ENCODE measurements at places on chromosomes 11 and 22.

GRCh38 chr11:128814856-128815705, 52.0 kb downstream of the KCNJ1 start:
- peak; percentile 88 for DNase-seq

DNA sequence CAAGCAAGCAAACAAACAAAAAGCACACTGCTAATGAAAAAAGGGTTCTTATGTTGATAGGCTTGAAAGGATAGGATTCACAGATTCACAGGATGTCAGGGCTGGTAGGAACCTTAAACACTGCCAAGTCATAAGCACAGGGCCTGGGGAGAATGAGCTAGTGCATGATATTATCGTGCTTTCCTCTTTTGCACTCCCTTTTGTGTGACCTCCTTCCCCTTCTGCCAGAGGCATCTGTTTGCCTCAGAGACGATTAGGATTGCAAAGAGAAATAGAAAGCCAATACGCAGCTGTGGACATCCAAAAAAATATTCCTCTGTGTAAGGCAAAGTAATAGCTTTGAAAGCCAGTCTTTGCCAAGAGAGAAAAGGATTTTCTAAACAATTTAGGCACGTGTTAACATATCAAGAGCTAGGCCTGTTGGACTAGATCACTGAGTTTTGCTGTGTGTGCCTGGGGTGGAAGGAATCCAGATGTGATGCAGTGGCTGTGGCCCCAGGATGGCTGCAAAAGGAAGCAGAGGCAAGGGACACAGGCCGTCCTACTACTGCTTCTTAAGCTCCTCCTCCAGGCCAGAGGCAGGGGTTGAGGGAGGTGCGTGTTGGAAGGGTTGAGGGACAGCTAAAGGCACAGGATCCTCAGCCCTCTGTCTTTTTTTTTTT, 30.6 kb downstream of the MCHR1 start:
- DNase-seq = no peak

DNA sequence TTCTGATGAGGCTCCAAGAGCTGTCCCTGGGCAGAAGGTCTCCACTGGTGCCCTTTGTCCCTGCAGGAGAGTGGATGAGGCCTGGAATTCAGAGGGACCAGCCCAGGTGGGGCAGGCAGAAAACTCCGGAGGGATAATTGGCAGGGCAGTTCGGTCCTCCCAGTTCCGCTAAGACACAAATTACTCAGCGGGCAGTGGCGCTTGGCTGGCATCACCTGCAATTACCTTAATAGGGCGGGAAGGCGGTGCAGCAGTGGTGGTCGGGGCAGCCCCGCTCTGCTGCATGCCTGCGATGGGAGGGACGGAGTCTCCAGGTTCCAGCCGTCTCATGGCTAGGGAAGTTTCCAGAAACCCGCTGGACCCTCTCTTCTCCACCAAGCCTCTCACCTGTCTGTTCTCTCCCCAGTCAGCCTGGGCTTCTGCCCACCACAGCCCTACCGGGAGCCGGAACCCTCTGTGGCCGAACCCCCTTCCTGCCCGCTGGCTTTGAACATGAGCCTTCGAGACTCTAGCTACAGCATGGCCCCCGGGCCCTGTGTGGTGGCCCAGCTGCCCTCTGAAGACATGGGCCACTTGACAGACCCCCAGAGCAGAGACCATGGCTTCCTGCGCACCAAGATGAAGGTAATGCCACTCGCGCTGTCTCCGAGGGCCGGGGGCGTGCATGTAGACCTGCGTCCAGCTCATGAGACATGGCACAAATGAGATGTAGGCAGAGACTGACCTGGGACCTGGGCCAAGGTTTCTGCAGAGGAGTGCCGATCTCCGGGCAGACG, 7.0 kb downstream of the OVOL1 start:
- peak; percentile 41 for DNase-seq

DNA sequence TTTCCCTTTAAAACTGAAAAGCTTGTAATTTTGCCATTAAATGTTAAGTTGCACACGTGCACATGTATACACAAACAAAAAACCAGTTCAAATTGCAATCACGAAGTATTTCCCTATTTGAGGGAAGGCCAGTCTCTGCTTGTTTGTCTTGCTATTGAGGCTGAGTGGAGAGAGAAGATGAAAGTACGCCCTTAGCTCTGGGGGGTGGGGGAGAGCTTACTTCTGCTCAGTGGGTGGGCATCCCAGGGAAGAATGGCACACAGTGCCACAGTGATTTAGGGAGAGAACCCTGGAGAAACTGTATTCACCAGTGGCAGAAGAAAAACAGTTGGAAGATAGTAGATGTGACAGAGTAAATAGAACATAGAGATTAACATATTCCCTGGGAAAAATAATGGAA, 8.7 kb downstream of the YAP1 start:
- DNase-seq = no peak

DNA sequence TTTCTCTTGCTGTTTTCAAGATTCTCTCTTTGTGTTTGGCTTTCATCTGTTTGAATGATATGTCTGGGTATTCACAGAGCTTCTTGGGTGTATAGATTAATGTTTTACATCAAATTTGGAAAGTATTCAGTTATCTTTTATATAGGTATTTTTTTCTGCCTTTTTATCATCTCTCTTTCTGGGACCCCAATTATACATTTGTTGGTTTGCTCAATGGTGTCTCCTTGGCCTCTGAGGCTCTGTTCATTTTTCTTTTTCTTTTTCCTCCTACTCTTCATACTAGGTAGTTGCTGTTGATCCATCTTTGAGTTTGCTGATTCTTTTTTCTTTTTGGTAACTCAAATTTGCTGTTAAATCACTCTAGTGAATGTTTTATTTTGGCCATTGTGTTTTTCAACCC, 14.3 kb downstream of the PLAAT5 start:
- DNase-seq = no peak

GRCh38 chr11:102112509-102112821, 2.2 kb downstream of the YAP1 start:
- no peak for DNase-seq

- no peak for DNase-seq
Observed at GRCh38 chr11:94786264-94787126, 18.3 kb downstream of the AMOTL1 start.

- no peak for DNase-seq
Observed at GRCh38 chr11:119431523-119431922, 8.6 kb upstream of the THY1 start.

DNA sequence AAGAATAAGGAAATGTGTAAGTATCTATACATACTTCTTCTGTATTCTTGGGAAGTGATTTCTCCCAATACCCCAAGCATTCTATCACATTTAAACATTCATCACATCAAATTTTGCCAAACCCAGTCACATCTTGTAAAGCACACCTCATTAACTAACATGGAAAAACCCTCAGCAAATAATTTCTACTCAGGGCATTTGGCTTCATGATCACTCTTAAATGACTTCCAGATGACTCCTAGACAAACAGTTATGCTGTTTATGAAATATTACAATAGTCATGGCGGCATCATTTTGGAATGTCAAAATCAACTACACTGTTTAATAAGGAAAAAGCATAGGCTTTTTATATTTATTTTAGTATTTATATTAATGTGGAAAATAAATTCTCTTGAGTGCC, 47.3 kb upstream of the CCDC34 start:
- no peak for DNase-seq

GRCh38 chr11:83409476-83409875, 123.3 kb upstream of the CCDC90B start:
- no peak for DNase-seq

GRCh38 chr11:71500601-71501021, 26.5 kb upstream of the KRTAP5-7 start:
- no peak for DNase-seq
